Left colon (tissue), 2 donors: ENCODE measurements at places on chromosomes 4 and X. TPM values are rescaled to one million over a fixed set of nuclear protein-coding genes. Genes with fewer than 3 reads are reported as not detected.

Gene ZDHHC9
- total RNA-seq, result 34.5 TPM

Gene FGFR3
- total RNA-seq, result 57.4 TPM

- DNase-seq, result no peak
Measured at GRCh38 chr4:160611181-160611580, 1508.3 kb downstream of the RAPGEF2 start.

- no peak for DNase-seq
Measured at GRCh38 chr4:74218201-74218600, 60.3 kb downstream of the MTHFD2L start.

Gene CT45A5
- not detected for total RNA-seq

- no peak for DNase-seq
Measured at GRCh38 chr4:20761382-20761781, 61.1 kb downstream of the PACRGL start.

GRCh38 chr4:166143227-166143626 is 270.2 kb downstream of the TLL1 start:
- no peak for DNase-seq

GRCh38 chr4:181766061-181766548 is 477.1 kb upstream of the TENM3 start:
- DNase-seq, result no peak

- no peak for DNase-seq
Measured at GRCh38 chr4:159142681-159143384, 40.0 kb downstream of the RAPGEF2 start.

GRCh38 chr4:170001745-170002267 is 24.4 kb downstream of the MFAP3L start:
- no peak for DNase-seq

DNA sequence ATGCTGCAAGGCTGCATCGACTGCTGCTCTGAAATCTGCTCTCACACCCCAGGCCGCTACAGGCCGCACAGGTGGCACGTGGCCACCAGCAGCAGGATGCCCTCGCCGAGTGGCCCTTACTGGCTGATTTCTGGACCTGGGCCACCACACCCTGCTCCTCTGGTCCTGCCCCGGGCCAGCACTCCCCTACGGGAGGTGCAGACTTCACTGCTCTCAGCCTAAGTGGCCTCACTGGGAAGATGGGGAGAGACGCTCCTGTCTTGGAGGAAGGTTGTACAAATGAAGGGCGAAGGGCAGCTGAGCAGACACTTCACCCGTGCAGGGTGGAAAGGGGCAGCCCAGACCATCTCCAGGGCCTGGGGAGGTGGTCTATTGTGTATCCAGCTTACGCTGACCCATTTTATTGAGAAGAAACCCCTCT is 72.5 kb downstream of the ACOX3 start:
- no peak for DNase-seq

Gene HSFX4
- total RNA-seq, result not detected

Gene SMR3B
- not detected for total RNA-seq

- DNase-seq, result no peak
Measured at GRCh38 chr4:30002341-30002740, 717.8 kb upstream of the PCDH7 start.

Gene WDR17
- total RNA-seq, result 1.1 TPM

- DNase-seq, result no peak
Measured at GRCh38 chr4:2105559-2105958, 46.4 kb downstream of the NAT8L start.

GRCh38 chr4:175215657-175216056 is 297.5 kb downstream of the ADAM29 start:
- DNase-seq, result no peak

Gene TGIF2LX
- total RNA-seq, result not detected

DNA sequence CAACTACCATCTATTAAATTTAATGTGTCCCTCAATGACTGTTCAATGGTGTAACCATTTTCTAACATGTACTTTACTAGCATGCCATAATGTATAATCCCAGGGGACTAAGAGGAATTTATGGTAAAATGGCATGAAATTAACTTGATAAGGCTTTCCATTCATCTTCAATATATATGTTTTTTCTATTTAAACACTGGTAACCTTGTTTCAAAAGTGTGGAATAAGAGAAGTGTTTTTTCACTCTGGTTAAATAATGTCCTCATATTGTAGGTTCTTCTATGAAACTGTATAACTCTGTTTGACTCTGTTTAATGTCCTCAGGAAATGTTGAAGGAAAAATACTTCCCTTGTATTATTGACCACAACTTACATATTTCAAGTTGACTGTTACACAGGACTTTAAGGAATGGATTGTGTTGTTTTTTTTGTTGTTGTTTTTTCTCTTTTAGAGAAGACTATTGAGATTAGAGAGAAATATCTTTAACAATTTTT is 113.8 kb upstream of the ARSJ start:
- no peak for DNase-seq

DNA sequence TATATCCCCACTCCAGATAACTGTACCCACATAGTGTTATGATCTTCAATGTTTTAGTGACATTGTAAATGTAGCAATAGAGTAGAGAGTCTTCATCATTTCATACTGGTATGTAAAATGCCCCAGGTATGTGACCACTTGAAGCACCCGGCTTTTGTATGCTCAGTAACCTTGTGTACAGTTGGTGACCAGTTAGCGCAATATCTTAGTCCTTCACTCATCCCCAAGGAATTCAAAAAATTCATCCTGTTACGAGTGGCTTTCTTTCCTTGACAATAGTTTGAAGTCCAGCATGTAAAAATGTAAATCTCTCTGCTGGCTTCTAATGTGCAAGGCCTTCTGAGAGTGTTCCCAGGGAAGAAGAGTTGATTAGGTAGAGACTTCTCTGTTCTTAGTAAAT is 145.6 kb downstream of the ARX start:
- DNase-seq, result no peak

GRCh38 chr4:176735300-176735699 is 57.4 kb downstream of the VEGFC start:
- no peak for DNase-seq

Gene FRMD7
- not detected for total RNA-seq

Gene TMEM35A
- 3.9 TPM for total RNA-seq

DNA sequence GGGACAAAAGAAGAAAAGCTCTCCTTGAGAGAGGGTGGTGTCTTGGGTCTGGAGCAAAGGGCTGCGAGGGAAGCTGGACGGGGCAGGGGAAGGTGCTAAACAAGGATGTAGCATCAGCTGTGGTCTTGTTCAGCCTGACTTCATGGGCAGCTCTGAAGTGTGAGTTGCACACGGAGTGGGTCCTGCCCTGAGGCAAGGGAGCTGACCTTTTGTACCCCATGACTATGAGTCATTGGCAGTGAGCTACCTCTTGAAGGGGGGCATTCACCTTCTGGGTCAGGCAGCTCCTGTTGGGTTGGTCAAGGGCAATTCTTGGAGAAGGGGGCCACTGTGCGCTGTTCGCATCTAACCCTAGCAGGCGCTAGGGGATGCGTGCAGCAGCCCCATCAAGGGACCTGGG is 151.8 kb downstream of the SMIM20 start:
- DNase-seq, result no peak

GRCh38 chrX:9466736-9467135 is 1.9 kb downstream of the TBL1X start:
- DNase-seq, result no peak

DNA sequence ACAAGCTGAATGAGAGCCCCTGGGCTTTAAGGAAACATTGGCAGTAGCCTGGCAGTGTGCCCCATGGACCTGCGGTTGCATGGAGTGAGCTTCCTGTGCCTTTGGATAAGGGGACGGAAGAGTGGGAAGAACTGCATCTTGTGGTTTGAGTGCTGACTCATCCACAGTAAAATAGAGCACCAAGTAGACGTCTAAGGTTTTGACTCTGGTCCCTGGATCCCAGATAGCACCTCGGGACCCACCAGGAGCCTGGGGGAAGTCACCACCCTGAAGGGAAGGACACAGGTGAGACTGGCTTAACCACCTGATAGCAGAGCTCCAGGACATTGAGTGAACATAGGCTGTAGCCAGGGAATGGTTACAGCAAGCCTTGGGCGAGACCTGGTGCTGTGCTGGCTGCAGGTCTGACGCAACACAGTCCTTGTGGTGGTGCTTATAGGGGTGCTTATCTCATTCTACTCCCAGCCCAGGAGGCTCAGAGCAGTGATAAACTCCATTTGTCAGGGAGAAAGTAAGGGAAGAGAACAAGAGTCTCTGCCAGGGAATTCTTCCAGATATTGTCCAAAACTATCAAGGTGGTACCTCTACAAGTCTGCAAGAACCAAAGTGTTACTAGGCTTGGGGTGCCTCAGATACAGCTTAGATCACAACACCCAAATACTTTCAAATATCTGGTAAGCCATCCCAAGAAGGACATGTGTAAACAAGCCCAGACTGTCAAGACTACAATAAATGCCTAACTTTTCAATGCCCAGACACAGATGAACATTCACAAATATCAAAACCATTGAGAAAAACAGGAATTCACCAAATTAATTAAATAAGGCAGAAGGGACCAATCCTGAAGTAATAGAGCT is 123.6 kb upstream of the TET2 start:
- no peak for DNase-seq

GRCh38 chr4:136731025-136731424 is 801.3 kb downstream of the PCDH18 start:
- no peak for DNase-seq

DNA sequence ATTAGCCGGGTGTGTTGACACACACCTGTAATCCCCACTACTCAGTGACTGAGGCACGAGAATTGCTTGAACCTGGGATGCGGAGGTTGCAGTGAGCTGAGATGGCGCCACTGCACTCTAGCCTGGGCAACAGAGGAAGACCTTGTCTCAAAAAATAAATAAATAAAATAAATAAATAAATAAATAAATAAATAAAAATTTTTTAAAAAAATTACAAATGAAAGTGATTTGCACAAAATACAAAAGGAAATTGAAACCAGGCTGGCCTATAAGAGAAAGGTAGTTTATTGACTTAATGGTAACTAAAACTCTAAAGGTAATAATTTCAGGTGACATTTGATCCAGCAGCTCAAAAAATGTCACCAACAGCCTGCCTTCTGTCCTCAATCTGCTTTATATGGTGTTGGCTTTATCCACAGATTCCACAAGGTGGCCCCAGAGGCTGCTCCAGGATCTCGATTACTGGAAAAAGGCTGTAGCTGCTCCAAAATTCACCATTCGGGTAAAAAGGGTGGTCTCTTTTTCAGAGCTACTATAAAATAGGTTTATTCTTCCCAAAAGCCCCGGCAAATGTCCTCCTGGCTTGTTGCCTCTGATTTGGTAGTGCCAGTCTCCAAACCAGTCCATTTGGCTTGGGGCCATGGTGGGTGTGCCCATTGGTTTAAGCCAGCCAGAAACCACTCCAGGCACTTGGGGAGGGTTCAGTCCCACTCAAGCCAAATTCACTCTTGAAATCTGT is 61.4 kb upstream of the TRIM2 start:
- DNase-seq, result peak; percentile 91

GRCh38 chrX:71285929-71286328 is 2.5 kb downstream of the NONO start:
- DNase-seq, result no peak

GRCh38 chr4:7159923-7160322 is 32.4 kb upstream of the SORCS2 start:
- DNase-seq, result peak; percentile 22

GRCh38 chr4:146247356-146247755 is 33.0 kb downstream of the REELD1 start:
- DNase-seq, result no peak

Gene MAGEA6
- total RNA-seq, result not detected

Gene ALG13
- 57.6 TPM for total RNA-seq

DNA sequence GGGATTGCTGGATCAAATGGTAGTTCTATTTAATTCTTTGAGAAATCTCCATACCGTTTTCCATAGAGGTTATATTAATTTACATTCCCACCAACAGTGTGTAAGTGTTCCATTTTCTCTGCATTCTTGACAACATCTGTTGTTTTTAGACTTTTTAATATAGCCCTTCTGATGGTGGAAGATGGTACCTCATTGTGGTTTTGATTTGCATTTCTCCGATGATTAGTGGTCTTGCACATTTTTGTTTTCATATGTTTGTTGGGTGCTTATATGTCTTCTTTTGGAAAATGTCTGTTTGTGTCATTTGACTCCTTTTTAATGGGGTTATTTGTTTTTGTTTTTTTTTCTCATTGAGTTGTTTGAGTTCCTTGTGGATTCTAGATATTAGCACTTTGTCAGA is 75.3 kb upstream of the PUDP start:
- no peak for DNase-seq

Gene GJB1
- 72.6 TPM for total RNA-seq

- DNase-seq, result no peak
Measured at GRCh38 chr4:142817442-142817841, 28.7 kb downstream of the INPP4B start.

- DNase-seq, result no peak
Measured at GRCh38 chr4:150130933-150131332, 52.7 kb downstream of the DCLK2 start.

DNA sequence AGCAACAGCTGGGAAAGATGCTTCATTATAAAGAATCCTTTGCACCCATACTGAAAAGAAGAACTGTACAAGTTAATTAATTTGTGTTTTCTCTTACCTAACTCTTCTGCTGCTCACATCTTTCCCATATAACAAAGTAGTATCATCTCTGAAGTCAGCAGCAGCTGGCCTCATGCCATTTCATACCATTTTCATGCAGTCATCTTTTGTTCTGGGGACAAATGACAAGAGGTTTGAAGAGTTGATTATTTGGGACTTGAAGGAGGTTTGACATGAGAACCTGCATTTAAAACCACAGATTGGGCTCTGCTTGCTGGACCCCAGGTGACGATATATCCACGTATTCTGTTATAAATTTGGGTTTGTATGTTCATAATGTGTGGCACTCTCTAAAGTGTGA is 430.3 kb downstream of the SPRY1 start:
- DNase-seq, result no peak

Gene CTAG1B
- not detected for total RNA-seq
